ENCODE measurements at places on chromosomes 12 and 14.

DNA sequence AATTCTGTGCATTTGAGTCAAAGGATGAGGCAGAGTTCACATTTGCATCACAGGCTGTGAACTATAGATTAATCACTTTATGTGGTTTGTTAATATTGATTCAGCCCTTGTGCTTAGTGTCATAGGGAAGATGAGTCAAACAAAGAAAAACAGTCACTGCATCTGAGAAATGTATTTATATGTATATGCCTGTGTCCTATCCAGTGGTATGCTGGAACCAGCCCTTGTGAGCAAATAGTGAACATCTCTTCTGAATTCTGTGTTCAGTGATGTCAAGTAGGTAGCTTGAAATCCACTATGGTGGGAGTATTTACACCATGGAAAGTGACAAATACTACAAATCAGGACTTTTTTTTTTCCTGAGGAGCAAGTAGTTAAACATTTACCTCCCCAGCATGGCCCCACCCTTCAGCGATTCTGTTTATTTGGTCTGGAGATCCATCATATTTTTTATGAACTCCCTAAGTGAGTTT, 128.5 kb downstream of the HMGA2 start:
- DNase-seq = no peak

DNA sequence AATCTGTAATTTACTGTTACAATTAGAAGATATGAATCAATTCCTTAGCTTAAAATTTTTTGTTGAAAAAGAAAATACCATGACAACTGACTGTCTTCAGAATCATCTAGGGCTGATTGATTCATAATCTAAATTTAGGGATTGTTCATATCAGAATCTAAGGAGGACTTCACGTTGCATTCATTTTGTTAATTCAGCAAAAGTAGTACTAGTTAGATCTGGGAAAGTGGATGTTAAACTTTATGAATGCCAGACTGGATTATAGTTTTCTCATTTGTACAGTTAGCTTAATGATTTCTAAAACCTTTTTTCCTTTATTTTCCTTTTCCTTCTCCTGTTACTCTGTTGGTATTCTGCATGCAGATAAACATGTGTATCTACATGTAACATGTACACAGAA, 135.5 kb downstream of the PDE3A start:
- DNase-seq = no peak

GRCh38 chr14:95651821-95652583, 34.2 kb upstream of the TCL1B start:
- no peak for DNase-seq

DNA sequence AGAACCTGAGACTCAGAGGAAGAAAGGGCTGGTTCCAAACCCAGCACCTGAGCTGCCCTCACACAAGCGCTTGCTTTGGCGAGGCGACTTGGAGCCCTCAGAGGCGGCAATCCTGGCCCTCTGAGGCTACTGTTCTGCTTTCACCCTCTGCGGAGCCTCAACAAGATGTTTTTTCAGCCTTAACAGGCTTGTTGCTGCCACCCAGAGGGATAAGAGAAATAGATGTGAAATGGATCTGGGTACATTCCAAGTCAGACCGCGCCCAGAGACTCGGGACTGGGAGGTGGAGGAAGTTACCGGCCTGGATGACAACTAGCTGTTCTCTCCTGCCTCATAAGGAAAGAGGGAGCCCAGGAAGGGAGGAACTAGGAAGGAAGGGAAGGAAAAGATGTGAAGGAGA, 89.6 kb downstream of the TTC7B start:
- peak; percentile 63 for DNase-seq

DNA sequence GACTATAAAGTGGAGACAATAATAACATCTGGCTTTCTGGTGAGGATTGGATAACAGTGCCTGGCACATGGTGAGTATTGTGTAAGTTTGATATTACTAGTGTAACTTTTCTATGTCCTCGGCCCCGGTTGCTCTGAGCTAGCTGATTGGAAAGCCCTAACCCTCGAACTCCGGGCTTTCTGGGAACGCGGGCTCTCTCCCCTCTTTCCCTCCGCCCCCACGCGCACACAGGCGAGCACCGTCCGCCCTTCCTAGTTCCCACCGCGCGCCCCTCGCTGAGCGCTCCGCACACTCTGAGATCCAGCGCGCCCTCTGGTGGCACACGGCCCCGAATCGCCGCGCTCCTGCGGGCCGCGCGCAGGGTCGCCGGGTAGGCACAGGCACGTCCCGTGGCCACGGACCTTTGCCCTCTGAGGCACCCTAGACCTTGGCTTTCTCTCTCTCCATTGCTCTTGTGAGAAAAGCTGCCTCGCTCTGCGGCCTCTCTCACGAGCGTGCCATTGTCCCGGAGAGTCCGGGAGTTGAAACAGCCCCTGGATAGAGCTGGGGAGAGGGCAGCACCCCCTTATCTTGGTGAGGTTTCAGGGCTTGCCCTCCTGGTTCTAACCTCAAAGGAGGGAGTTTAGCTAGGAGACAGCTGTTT, 23.2 kb upstream of the ESRRB start:
- peak; percentile 76 for DNase-seq

DNA sequence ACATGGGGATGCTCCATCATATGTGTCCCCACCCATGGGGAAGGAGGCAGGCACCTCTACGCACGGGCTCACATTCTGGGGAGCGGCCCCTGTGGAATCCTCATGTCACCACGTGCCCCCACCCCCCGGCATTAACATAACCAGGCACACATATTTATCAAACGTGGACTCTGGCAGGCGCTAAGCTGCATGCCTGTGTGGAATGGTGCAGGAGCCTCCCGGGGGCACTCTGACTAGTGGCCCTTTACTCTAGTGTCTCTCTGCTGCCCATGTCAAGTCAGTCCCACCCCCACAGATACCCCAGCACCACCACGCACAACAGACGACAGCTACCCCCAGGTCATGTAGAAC, 66.1 kb downstream of the CCDC88C start:
- no peak for DNase-seq

DNA sequence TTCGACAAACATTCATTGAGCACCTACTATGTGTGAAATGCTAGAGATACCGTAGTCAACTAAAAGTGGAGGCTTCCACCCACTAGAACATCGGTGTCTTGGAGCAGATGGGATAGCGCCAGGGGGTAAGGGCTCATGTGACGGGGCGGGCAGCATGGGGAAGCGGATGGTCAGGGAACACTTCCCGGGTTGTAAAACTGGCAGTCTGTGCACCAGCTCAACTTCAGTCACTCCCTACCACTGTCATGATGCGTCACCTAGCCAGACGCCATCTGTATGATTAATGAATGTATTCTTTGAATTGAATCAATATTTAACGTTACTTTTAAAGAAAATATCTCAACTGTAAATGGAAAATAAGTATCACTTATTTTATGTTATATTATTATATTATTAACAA, 93.5 kb downstream of the PIWIL1 start:
- peak; percentile 1 for DNase-seq

DNA sequence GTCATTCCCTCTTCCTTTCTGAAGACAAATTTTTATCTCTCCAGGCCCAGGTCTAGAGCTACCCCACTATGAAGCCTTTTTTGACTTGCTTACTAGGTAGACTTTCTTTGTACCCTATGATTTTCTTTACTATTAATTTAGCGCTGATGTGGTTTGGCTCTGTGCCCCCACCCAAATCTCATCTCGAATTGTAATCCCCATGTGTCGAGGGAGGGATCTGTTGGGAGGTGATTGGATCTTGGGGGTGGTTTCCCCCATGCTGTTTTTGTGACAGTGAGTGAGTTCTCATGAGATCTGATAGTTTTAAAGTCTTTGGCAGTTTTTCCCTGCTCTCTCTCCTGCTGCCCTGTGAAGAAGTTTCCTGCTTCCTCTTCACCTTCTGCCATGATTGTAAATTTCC, 118.1 kb downstream of the SLC38A1 start:
- no peak for DNase-seq

DNA sequence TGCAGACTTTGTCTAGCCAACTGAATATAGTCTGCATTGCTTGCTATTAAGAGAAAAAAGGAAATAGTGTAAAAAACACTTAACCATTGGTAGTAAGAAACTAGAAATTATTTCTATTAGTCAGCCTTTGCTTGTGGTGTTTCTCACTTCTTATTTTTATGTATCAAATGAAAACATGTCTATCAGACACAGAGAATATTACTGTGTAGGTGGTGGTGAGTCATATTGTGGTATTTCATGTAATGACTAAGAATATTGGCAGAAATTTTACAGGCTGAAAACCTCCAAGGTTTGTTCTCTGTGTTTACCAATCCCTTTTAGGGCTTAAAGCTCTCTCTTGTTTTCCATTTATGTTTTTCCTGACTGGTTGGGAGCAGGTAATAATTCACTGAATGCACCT, 87.2 kb downstream of the DAAM1 start:
- DNase-seq = no peak

DNA sequence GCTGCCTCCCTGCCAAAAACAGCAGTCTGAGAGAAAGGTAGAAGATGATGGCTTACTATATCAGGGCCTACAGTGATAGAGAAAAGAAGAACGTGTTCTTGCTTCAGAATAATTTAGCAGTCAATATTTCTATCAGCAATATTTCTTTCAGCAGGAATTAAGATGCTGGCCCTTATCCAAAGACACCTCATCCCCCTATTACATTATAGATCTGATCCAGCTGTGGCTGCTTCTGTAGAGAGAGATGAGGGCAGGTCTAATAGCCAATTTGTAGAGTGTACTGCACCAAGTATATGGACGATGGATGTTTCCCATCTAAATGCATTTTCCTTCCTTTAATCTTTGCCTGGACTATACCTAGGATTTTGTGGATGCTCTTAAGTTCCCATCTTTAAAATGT, 451.7 kb downstream of the NPAS3 start:
- DNase-seq = no peak

- no peak for DNase-seq
These were observed 13.5 kb downstream of the PDE1B start for GRCh38 chr12:54562750-54563356.

GRCh38 chr14:76599559-76600287, 161.5 kb upstream of the VASH1 start:
- DNase-seq = no peak

GRCh38 chr12:56267443-56268071, 815 bp downstream of the COQ10A start:
- DNase-seq = no peak

DNA sequence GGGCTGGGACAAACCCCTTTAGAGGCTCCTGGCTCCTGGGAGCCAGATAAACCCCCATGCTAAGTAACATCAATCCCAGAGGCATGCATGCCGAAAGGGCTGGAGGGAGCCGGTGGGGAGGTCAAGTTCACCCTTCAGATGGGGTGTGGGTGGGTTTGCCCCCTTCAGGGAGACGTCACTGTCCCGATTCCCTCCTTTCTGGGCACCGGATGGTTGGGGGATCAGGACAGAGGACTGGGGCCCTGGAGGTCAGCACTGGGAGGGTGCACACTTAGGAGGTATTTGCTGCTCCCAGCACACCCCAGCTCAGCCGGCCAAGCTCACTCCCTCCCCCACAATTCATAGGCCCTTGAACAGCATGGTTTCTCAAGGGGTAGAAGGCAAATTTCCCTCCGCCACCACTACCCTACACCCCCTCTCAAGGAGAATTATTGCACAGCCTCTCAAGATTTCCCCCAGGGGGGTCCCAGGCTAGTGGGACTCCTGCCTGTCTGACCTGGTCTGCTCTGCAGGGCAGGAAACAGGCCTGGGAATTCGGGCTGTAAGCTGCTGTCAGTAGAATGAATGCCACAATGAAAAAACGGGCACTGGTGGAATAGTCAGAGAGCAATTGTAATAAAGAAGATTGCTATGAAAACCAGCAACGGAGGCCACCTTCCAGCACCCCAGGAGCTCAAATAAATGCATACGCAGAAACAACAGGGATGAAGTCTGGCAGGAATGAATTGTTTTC, 63.5 kb downstream of the GALNT16 start:
- no peak for DNase-seq

Measured in right hindlimb (tissue), 1 donor.